ENCODE measurements at places on chromosomes 13 and 19. TPM values are rescaled to one million over a fixed set of nuclear protein-coding genes. Genes with fewer than 3 reads are reported as not detected.

- DNase-seq, result no peak
Observed at GRCh38 chr19:41753936-41754529, 1.3 kb upstream of the CEACAM6 start.

DNA sequence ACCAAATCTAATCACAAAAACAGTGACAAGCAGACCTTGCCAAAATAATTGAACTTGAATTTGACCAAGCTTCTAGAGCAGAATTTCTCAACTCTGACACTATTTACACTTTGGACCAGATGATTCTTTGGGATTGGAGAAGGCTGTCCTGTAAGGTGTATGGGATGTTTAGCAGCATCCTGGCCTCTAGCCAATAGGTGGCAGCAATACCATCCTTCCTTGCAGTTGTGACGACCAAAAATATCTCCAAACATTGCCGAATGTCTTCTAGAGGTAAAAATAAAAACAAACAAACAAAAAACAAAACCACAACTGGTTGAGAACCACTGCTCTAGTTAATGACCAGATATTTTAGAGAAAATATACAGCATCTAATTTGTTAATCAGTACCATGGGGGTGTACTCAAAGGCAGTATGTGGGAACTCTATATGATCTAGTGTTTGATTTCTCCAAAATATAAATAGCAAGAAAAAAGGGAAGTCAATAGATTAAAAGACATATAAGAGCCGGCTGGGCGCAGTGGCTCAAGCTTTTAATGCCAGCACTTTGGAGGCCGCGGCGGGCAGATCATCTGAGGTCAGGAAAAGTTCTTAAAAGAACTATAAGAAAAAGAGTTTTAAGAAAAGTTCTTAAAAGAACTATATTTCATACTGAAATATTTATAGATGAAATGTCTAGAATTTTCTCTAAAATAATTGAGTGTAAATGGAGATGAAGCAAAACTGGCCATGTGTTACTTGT lies 60.9 kb upstream of the ZNF527 start:
- no peak for DNase-seq

The RYR1 gene
- total RNA-seq, result not detected

The IGFL1 gene
- not detected for total RNA-seq

DNA sequence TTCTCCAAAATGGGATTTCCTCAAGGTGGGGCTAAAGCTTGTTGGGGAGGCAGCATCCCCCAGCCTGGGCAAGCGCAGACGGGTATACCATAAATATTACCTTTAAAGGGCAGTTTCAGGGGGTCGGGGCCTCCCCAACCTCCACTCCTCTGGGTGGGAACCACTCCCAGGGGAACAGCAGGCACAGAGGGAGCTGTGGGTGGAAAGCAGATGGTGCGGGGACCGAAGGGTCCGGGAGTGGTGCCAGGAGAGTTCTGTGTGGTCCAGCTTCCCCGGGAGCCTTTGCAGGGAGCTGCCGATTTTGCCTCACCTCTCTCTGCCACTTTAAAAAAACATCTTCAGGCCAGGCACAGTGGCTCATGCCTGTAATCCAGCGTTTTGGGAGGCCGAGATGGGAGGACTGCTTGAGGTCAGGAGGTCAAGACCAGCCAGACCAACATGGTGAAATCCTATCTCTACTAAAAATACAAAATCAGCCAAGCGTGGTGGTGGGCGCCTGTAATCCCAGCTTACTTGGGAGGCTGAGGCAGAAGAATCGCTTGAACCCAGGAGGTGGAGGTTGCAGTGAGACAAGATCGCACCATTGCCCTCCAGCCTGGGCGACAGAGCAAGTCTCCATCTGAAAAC lies 5.5 kb downstream of the MAST3 start:
- no peak for DNase-seq

- no peak for DNase-seq
Observed at GRCh38 chr19:11020982-11021759, 60.3 kb downstream of the SMARCA4 start.

The UPK1A gene
- not detected for total RNA-seq

DNA sequence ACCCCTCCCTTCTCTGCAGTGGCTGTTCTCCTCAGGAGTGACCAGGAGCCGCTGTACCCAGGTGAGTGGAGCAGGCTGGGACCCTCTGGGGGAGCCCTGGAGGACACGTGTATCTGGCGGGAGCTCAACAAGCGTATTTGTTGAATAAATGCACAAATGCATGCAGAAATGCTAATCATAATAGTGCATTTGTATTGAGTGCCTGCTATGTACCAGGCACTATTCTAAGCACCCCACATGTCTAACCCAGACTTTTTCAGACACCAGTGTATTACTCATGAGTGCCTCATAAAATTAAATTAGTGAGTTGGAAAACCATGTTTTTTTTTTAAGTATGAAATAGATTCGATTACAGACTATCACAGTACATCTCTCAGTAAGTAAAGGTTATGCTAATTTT lies 7.9 kb downstream of the HPN start:
- DNase-seq, result no peak

DNA sequence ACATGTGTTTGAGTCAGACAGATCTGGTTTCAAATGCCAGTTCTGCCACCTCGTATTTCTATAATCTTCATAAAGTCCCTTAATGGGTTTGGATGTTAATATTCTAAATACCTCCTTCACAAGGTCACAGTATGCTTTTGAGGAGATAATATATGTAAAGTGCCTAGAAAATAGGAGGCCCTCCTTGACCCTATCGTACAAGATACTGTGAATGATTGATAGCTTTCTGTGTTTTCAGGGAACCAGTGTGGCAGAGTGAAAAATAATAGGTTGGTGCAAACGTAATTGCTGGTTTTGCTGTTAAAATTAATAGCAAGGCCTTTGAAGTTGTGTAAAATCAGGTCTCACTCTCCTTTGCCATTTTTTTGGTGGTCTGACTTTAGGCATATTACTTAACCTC lies 77.5 kb upstream of the SCEL start:
- DNase-seq, result no peak

The RUBCNL gene
- not detected for total RNA-seq

DNA sequence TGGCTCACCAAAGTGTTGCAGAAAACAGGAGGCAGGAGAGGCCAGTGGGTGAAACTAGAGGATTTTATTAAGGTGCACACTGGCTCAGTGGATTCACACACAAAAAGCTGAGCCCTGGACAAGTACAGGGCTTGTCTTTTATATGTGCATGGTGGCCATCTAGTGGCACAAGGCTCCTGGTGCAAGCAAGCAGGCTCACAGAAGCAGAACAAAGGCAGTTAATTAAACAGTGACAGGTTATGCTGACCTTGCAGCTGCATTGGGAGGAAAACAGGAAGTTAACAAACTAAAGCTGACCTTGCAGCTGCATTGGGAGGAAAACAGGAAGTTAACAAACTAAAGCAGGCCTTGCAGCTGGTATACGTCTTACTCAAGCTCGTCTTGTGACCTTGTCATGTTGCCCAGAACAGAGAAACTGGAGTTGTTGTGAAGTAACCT lies 65.3 kb upstream of the ZNF681 start:
- DNase-seq, result no peak

The TNPO2 gene
- total RNA-seq, result 25.8 TPM

DNA sequence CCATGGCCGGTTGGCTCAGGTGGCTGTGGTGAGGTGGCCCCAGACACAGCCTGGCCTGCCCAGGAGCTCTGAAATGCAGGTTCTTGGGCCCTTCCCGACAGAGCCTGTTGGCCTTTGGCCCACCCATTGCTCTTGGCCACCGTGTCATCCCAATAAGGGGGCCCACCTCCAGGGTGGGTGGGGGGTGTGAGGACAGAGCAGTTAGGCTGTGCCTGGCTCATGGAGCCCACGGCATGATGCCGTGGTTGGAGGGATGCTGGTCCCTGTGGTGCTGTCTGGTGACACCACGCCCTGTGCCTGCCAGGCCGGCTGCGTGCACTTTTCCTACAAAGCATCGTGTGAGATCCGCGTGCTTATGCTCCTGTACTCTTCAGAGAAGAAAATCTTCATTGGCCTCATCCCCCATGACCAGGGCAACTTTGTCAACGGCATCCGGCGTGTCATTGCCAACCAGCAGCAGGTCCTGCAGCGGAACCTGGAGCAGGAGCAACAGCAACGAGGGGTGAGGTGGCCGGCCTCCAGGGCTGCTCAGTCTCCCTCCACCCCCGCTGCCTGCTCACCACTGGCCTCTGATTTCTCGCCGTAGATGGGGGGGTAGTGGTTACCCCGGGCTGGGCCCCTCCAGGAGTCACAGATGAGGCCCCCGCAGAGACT lies 7.6 kb downstream of the PNKP start:
- no peak for DNase-seq

DNA sequence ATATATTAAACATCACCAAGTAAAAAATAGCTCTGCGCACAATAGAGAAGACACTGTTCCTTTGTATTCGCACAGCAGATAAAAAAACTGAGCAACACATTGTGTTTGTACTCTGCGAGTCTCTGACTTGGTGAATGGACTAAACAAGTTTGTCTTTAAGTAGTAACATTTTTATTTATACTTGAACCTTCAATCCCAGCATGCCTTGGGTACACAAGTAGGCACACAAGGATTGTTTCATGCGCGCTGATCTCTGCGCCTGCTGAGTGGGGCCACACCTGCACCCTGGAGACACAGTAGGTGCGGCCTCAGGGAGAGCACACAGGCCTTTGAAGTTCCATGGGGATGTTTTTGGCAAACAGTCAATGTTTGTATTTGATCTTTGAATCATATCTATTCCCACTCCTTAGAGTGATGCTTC lies 318.9 kb downstream of the MYO16 start:
- DNase-seq, result no peak

DNA sequence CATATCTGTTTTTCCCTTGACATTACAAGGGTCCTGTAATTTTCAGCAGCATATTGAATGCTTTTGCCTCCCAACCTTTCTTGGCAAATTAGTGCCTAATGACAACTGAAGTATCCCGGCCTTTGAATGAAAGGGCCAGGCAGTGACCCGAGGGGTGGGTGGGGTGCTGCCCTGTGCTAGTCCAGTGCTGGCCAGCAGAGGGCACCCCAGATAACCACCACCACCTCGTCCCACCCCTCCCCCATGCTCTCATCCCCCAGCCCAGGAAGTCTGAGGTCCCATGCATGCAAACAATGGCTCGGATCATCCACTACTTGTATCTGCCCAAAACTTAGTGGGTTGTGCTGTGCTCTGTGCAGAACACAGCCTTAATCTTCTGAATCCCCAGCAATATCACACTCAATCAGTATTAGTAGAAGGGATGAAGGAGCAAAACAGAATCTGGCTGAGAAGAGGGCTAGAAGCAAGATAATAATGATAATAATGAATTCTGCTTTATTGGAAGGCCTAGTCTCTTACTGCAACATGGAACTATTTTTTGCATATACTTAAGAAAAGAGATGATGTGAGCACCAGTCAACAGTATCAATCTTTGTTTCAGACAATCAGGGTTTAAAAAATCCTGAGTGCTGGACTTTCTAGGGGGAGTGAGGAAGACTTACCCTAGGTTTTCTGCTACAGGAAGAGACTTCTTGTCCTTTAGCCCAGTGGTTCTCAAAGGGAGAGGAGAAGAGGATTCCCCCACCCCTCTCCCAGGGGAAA lies 3.8 kb downstream of the ATP12A start:
- DNase-seq, result peak; percentile 66

- no peak for DNase-seq
Observed at GRCh38 chr13:52938065-52938464, 89.6 kb upstream of the PCDH8 start.

The CGB8 gene
- 0.61 TPM for total RNA-seq

- DNase-seq, result peak; percentile 93
Observed at GRCh38 chr19:984165-984967, at the start of gene WDR18. TSS of gene WDR18 (plus strand) at chr19:984345. CDS start at chr19:984354, 9 bp downstream.

DNA sequence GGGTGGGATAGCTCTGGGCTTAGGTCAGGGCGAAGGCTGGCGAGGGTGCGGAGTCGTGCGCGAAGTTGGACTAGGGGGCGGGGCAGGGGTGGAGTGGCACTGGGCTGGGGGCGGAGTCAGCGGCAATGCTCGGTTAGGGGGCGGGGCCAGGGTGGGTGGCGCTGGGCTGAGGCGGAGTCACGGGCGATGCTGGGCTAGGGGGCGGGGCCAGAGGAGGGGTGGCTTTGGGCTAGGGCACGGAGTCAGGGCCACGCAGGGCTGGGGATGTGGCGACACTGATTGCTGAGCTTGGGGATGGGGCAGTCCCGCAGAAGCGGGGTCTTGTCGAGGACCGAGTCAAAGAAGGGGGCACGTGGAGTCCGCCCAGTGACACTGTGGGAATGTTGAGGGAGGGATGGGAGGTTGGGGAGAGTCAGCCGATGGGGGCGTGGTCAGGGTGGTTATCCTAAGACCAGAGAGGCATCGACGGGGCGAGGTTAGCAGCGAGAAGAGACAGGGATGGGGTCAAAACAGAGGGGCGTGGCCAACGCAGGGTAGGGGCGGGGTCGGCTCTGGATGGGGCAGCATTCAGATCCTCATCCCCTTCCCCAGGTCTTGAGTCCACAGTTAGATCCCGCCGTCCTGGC lies 8.7 kb downstream of the HOMER3 start:
- DNase-seq, result peak; percentile 67

The MCF2L gene
- total RNA-seq, result 14.6 TPM

- no peak for DNase-seq
Observed at GRCh38 chr13:59483501-59484145, 680.1 kb downstream of the DIAPH3 start.

GRCh38 chr13:19089315-19089714 lies 92.3 kb downstream of the TUBA3C start:
- no peak for DNase-seq

- DNase-seq, result no peak
Observed at GRCh38 chr13:74103970-74104555, 30.1 kb downstream of the KLF12 start.

GRCh38 chr19:41882568-41883462 lies at the start of gene ARHGEF1:
TSS of gene ARHGEF1 (plus strand) at chr19:41883184. CDS start at chr19:41888083, 4,899 bp downstream.
- DNase-seq, result no peak

The WDR88 gene
- not detected for total RNA-seq

- DNase-seq, result no peak
Observed at GRCh38 chr13:41562541-41563178, 105.3 kb downstream of the RGCC start.

DNA sequence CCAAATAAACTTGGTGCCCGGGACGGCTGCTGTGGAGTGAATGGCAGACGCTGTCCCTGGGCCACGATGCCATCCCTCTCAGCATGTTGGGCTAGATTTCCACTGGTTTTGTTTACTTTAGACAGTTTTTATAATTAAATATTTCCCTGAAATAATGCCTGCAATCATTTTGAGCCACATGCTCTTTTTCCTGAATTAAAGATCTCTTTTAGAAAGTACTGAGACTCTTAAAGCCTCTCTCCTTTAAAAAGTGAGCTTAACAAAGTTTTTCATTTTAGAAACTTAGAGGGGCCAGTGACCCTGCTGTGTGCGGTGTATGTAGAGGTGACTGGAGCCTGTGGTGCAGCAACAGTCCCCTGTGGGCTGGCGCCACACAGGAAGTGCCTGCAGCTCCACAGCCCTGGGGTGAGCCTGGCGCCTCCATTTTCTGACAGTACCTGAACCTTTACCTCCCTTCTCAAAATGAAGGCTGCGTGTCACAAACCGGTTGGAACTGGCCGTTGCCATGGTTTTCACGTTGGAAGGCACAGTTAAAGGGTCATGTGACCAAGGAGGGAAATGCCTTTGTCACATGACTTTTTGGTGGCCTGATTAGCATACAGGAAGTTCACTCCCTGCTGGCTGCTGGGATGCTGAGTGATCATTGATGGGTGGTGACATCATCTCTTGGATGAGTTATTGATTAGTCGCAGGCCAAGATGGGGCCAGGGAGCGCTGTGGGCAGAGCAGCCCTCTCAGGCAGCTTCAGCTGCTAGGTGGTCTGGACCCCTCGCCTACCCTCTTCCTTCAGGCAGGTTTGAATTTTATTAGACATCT lies 26.3 kb downstream of the TSSK6 start:
- DNase-seq, result peak; percentile 63

The ZNF808 gene
- total RNA-seq, result 12.8 TPM

GRCh38 chr19:33231511-33231910 lies 5.9 kb upstream of the SLC7A10 start:
- DNase-seq, result no peak
